ENCODE measurements at places on chromosomes 7 and 10. TPM values are rescaled to one million over a fixed set of nuclear protein-coding genes. Genes with fewer than 3 reads are reported as not detected.
A peak's percentile ranks its signal among the peaks of the same experiment; 100 is the strongest.

DNA sequence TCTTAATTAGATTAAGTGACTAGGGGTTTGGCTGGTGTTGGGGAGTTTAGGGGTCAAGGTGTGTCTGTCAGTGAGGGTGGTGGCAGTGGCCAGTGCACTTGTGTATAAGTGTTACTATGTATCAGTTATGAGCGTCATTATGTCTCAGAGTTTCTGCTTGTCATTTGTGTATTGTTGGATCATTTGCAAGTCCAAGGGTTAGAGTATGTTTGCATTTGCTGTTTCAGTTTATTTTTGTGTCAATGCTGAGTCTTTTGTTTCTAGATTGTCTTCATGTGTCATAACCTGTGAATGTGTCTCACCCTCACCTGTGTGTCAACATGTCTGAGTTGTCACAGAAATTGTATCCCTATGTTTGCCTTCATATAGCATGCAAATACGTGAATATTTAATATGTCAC lies 97.5 kb upstream of the PAX2 start:
- peak; percentile 46 for DNase-seq

DNA sequence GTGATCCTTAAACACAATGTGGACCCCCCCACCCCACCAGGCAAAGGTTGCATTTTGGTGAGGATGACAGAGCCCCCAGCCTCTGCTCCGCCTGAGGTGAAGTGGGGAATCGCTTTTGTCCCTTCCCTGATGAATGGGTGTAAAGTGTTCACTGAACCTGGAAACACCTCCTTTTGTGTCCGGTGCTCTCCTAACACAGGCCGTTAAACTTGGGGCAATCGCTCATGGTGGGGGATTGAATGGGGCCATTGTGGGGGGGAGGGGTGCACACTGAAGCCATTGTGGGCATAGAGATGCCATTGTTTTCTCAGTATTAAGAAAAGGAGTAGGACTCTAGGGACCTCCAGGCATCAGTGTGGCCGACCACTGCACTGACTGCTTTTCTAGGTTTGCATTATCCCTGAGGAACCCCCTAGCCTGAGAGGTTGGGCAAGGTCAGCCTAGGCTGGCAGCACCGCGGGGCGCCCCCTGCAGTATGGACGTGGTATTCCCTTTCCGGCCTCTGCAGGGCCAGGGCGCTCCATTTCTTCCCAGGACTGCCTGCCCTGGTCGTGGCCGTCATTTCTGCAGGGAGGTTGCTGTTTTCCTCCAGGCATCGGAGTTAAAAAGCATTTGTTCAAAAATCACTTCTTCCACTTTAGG lies 158.3 kb downstream of the TCF7L2 start:
- DNase-seq, result no peak

GRCh38 chr10:45374350-45375052 lies 485 bp downstream of the ALOX5 start:
- DNase-seq, result peak; percentile 58

DNA sequence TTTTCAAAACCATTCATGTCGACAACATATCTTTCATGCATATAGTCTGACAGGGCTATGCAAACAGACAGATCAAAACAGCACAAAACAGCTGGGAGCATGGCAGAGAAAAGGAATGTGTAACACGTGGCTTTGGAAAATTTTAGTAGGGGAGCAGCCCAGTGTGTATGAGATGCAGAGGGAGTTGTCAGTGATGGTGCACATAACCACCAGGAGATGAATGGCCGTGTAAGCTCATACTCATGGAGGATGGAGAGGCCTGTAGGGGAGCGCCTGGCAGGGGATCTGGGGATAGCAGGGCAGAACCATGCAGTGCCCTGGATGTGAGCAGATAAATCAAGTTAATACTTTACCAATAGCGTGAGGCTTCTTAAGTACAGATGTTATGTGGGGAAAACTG lies 45.7 kb downstream of the RHOBTB1 start:
- no peak for DNase-seq

- no peak for DNase-seq
These were observed 25.8 kb upstream of the LRRC18 start for GRCh38 chr10:48965460-48965859.

DNA sequence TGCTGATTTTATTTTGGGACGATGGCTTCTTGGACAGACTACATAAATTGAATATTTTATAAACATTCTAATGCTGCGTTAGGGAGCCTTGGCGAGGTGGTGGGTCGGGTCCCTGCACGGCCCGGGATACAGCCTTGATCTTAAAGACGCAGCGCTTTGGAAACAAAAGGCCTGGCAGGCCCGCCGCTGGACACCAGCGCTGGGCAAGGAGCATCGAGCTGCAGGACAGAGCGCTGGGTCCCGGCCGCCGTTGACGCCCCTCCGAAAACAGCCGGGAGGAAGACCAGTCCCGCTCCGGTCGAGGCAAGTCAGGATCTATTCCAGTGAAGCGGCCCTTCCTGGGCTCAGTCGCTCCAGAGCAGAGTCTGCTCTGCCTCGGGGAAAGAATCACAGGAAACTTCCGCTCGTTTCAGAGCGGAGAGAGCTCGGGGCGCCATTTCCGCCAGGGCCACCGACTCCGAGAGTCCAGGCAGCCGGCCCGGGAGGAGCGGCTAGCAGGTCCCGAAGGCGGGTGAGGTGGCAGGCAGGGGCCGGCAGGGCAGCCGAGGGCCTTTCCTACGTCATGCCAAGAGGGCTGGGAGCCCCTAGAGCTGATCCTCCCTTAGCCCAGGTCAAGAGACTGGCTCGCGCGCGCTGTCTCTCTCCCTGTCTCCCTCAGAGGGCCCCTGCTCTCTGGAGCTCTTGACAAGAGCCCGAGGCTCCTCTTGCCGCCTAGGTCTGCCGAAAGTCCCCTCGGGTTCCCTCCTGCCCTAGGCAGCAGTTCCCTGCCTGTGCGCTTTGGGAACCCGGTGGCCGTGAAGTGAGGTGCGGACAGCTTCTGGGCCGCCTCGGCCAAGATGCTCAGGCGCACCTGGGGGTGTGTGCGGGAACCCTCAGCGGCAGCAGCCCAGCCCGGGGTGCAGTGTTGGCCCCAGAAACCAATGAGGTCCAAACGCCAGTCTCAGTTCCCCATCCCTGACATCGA lies 1.4 kb upstream of the DRGX start:
- DNase-seq, result no peak

GRCh38 chr10:131316321-131317075 lies 5.0 kb upstream of the TCERG1L start:
- DNase-seq, result no peak

GRCh38 chr7:55107946-55108345 lies 89.1 kb downstream of the EGFR start:
- no peak for DNase-seq

- DNase-seq, result peak; percentile 32
These were observed 55.7 kb upstream of the JCAD start for GRCh38 chr10:30114881-30115625.

- no peak for DNase-seq
These were observed 20.3 kb downstream of the MBL2 start for GRCh38 chr10:52752261-52752660.

DNA sequence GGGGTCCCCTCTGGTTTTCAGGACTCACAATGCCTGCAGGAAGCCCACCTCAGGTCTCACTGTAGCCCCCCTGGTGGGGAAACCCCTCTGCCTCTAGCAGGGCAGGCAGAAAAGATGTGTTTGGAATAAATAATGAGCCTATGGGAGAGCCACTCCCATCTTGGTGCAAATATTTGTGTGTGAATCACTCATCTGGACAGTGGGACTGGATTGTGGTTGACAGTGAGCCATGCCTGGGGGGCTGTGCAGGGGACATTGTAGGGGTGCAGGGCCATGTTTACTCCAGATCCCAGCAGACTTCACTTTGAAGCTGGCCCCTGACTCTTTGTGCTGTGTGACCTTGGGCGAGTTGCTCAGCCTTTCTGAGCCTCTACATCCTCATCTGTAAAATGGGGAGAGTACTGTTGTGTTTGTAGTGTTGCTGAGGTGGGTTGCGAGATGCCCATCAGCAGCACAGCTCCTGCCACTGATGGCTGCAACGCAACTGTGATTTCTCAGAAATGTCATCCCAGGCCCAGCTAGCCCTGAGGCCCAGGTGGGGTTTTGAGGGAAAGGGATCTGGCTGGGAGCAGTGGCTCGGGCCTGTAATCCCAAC lies 20.7 kb downstream of the GTF2IRD1 start:
- DNase-seq, result no peak

DNA sequence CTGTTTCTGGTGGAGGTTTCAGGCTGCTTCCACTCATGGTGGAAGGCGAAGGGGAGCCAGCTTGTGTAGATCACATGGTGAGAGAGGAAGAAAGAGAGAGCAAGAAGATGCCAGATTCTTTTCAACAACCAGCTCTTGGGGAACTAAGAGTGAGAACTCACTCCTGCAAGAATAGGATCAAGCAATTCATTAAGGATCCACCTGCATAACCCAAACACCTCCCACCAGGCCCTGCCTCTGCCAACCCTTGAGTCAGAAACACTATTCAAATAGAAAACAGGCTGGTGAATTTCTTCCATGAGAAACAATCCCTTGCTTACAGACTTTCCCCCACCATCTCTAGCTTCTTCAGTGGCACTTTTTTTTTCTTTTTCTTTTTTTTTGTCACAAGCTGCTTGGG lies 317.2 kb downstream of the GPR158 start:
- DNase-seq, result no peak

DNA sequence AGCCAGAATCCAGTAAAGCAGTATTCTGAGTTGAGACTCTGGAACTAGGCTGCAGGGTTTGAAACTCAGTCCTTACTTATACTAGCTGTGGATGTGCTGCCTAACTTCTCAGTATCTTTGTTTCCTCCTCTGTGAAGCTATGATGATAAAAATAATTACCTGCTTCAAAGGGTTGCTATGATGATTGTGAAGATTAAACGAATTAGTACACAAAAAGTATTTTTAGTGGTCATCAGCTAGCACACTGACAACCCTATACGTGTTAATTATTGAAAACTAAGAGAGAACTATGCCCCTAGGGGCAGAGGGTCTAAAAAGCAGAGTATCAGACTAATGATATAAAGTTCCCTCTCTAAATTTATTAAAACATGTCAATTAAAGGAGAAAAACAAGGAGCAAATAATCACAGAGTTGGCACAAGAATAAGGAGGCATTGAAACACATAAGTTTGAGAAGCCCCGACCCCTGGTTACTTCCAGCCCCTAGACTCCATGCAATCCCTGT lies 34.4 kb upstream of the ADD3 start:
- DNase-seq, result no peak

GRCh38 chr7:102268635-102269034 lies 18.0 kb upstream of the SH2B2 start:
- no peak for DNase-seq

GRCh38 chr10:16653224-16653623 lies 131.5 kb upstream of the C1QL3 start:
- DNase-seq, result no peak

GRCh38 chr10:4947635-4948596 lies 15.3 kb upstream of the AKR1C1 start:
- DNase-seq, result peak; percentile 78

DNA sequence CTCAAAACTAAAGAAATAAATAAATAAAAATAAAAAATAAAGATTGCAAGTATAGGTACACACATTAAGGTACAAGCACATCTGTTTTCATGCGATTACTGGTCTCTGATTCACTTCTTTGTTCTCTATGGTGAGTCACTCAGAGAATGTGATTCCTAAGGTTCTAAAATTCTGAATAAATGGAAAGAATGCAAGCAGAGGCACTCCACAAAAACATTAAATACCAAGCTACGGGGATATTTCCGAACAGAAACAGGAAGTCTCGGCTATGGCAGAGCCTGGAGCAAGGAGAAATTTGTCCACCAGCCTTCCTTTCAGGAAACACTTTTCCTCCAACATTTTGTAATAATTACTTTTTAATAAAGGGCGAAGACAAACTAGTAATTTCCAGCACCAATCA lies 1.4 kb downstream of the VOPP1 start:
- no peak for DNase-seq

GRCh38 chr10:71006506-71006905 lies 118.1 kb upstream of the PCBD1 start:
- DNase-seq, result no peak

DNA sequence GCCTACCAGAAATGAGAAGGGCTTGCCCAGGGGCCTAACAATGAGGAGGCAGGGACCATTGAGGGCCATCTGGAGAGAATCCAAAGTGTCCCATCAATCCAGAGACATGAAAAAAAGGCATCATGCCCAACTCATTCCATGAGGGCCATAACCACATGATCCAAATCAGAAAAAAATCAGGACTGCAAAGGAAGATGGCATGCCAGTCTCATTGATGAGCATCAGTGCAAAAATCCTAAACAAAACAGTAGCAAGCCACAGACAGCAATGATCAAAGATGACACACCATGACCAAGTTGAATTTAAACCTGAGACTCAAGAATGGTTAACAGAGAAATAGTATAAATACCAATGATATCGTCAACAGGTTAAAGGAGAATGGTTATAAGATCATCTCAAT lies 7.0 kb upstream of the CYP3A4 start:
- DNase-seq, result no peak

DNA sequence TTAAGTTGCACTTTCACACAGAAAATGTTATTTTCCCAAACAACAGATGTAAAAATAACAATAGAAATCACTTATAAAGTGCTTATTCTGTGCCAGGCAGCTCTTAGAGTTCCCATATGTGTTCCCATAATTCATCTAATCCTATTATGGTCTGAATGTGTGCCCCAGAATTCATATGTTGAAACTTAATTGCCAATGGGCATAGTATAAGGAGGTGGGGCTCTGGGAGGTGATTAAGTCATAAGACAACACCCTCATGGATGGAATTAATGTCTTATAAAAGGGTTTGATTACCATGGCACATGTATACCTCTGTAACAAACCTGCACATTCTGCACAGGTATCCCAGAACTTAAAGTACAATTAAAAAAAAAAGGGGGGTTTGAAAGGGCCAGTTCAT lies 92.7 kb downstream of the FZD1 start:
- DNase-seq, result no peak

DNA sequence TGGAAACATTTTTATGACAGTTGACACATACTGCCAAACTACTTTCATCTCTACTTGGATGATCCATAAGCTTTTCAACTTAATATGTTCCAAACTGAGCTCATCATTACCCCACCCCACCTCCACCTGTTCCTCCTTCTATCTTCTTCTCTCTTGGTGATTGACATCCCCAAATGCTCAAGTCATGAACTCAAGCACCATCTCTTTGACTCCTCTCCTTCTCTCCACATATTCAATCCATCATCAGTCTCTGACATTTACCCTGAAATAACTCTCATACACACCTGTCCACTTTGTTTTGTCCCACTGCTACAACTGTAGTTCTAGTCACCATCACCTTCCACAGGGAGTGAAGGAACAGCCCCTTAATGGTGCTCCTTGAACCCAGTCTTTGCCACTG lies 43.3 kb downstream of the SGCE start:
- no peak for DNase-seq

The MALRD1 gene
- total RNA-seq, result 65.4 TPM

The MYH16 gene
- total RNA-seq, result 0.13 TPM

The FRAT2 gene
- total RNA-seq, result 27.4 TPM

The DPYSL4 gene
- total RNA-seq, result 2.8 TPM

The OR2A12 gene
- 1.0 TPM for total RNA-seq

The AKR1E2 gene
- total RNA-seq, result 4.2 TPM

The SPDYE1 gene
- not detected for total RNA-seq

The FHIP2A gene
- 24.6 TPM for total RNA-seq

The ZSCAN21 gene
- total RNA-seq, result 9.6 TPM

The EN2 gene
- not detected for total RNA-seq
